ENCODE measurements at places on chromosomes 3 and 15.

DNA sequence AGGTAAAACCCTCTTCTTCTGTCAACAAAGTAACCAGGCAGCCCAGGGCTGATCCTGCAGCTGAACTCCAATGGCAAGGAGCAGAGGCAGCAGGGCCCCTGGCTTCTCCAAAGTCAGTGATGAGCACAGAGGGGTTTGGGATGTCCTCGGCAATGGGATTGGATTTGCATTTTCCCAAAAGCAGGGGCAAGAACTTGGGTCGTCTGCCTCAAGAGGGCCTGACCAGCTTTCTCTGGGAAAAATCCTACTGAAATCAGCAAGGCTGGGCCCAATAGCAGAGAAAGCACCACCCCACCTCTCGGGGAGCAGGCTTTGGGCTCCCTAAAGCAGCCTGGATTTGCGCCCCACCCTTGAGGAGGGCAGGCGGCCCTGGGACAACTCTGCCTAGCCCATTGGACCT lies 210.0 kb upstream of the IGF1R start:
- no peak for DNase-seq

DNA sequence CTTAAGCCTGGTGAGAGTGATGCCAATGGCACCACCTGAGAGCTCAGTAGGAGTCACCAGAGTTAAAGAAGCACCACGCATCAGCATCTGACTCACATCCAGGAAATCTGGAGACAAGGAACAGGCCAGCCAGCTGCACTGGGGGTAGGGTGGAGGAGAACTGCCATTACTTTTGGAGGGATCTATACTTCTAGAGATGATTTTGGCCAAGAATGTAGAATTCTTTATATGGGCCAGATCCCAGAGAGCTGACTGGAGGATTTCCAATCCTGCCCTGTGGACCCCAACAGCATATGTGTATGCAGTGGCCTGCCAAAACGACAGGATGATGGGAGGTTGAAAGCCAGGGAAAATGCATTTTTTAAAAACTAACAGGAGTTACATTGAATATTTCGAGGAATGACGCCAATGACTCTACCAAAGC lies 29.8 kb downstream of the CCR3 start:
- no peak for DNase-seq

DNA sequence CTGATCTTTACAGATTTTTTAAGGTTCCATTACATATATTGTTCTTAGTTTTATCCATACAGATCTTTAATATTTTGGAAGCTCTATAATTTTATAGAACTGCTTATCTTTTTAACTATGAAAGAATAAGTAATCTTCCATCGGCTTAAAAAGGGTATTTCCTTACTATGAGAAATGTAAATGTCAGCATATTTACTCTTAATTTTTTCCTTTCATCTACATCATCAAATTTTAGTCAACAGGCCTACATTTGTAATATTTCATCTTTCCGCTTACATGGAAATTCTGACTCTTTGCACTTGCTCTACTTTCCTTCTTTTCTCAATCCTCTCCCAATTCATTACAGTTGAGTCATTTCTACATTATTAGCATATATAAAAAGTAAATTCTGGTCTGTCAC lies 111.3 kb upstream of the GOLGA6L6 start:
- DNase-seq = no peak

GRCh38 chr3:106421909-106422308 lies 553.1 kb upstream of the CBLB start:
- no peak for DNase-seq

GRCh38 chr3:133463347-133463860 lies 63.5 kb downstream of the BFSP2 start:
- peak; percentile 65 for DNase-seq

- no peak for DNase-seq
Observed at GRCh38 chr15:31088672-31089367, 12.7 kb downstream of the TRPM1 start.

All from OCI-LY7 (cell line).